ENCODE measurements at places on chromosomes 2 and 18.

DNA sequence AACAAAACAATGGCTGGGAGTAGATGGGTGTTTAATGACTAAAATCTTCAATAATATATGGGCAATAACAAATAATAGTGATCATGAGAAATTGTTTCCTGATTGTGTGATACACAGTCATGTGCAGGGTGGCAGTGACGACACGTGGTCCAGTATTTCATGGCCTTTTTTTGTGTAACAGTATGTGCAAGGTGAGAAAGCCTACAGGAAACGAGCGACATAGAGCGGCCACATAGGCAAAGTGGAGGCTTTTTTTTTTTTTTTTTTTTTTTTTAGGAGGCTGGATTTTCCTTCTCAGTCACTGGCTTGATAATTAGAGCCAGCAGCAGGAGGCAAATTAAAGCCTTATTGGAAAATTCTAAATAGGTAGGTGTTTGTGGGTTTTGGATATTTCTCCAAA lies 123.7 kb downstream of the MYO3B start:
- no peak for DNase-seq

GRCh38 chr18:73638709-73639108 lies 508.9 kb downstream of the FBXO15 start:
- DNase-seq, result no peak

- DNase-seq, result no peak
Observed at GRCh38 chr2:120892967-120893667, 157.4 kb downstream of the GLI2 start.

DNA sequence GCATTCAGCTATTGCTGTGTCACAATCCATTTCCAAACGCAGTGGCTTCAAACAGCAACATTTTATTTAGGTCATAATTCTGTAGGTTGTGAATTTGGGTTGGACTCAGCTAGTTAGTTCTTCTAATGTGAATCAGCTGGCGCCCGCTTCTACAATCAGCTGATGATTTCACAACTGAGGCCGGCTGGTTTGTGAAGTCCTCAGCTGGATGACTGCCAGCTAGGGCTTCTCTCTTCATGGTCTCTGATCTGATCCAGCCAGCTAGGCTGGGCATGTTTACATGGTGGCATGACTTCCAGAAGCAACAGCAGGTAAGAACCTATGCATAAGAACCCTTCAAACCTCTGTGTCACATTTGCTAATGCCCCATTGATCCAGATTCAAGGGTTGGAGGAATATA lies 172.0 kb downstream of the SLC4A10 start:
- no peak for DNase-seq

DNA sequence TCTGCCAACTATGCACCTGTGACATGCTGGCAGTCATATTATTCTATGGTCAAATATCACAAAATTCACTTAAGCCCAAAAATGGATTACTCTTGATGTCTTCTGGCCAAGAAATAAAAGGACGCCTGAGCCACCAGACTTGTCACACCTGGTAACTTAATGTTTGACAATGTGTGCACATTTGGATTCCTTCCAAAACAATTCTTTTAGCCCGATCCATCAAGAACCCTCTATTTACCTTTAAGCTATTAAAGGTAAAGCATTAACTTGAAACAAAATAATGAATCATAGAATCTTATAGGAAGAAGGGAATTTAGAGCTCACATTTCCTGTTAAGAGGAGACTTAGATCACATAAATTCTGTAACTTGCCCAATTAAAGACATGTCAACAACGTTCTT lies 46.5 kb upstream of the NFU1 start:
- peak; percentile 38 for DNase-seq

GRCh38 chr18:50107468-50107977 lies 87.4 kb downstream of the MYO5B start:
- no peak for DNase-seq
